ENCODE measurements at places on chromosomes 2 and 18.

- no peak for DNase-seq
Observed at GRCh38 chr2:211049321-211050018, 493.1 kb downstream of the CPS1 start.

- DNase-seq: no peak
Observed at GRCh38 chr18:9221040-9221439, 84.5 kb downstream of the ANKRD12 start.

GRCh38 chr2:38856165-38856564 is 19.6 kb downstream of the DHX57 start:
- no peak for DNase-seq

GRCh38 chr2:102033031-102033749 is 41.4 kb downstream of the IL1R2 start:
- no peak for DNase-seq

GRCh38 chr2:239484571-239485355 is 83.9 kb upstream of the HDAC4 start:
- no peak for DNase-seq

GRCh38 chr2:200484934-200485333 is 24.9 kb downstream of the KCTD18 start:
- no peak for DNase-seq

GRCh38 chr18:77470569-77471413 is 221.1 kb downstream of the GALR1 start:
- no peak for DNase-seq

GRCh38 chr2:15957881-15958713 is 17.7 kb downstream of the MYCN start:
- DNase-seq: peak; percentile 94

- no peak for DNase-seq
Observed at GRCh38 chr2:10944799-10945198, 33.1 kb downstream of the KCNF1 start.

DNA sequence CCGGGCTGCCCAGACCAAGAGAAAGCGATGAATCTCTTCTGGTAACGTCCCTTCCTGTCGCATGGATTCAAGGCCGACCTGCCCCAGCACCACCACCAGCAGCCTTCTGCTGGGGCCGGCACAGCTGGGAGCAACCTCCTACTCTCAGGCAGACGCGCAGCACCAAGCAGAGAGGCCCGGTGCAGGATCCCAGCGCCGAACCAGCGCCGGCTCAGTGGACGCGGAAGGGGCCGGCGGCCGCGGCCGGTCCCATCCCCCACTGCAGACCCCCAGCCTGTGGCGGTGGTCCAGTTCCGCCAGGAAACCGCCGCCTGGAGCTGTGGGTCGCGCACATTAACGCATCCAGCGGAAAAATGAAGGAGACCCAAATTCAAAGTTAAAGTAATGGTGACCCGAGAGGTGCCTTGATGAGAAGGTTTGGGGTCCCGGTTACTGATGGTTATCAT is 525 bp upstream of the MAL start:
- no peak for DNase-seq

DNA sequence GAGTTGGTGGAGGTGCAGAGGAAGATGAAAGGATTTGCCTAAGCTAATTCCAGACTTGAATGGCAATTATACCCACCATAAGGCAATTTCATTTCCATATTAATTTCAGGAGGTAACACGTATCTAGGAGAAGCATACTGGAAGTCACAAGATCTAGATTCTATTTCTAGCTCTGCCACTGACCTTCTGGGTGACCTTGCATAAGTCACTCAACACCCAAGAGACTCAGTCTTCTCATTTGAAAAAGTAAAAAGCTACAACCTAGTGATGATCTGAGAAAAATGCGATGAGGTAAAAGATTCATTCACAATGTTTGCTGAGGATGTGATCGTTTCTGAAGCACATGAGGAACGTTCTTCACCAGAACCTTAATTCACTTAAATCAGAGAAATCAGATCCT is 55.9 kb downstream of the GRB14 start:
- no peak for DNase-seq

DNA sequence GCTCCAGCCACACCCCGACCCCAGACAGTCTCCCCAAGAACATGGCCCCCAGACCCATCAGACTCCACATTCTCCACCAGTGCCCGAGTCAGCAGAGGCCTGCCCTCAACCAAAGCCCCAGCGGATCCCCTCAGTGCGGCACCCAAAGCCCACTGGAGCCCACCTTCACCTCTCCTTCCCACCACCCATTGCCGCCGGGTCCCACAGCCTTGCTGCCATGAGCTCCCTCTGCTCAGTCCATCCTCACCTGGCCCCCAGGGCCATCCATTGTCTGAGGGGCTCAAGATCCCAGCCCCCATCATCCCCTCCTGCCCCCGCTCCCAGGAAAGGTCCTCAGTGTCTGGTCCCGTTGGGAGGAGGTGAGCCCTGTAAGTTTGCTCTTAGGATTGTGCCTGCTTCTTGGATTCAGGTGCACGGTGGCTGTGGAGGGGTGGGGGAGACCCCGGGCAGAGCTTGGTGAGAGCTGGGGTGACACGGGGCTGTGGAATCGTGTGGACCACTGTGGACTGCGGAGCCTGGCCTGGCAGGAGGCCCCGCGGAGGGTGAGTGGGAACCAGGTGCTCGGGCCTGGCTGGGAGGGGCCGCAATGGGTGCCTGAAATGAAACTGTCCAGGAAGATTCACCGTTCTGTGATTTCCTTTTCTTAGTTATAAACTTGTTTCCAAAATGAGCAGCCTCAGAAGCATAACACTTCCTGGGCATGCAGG is 32.7 kb upstream of the GPC1 start:
- DNase-seq: no peak

- no peak for DNase-seq
Observed at GRCh38 chr2:181724662-181725061, 44.3 kb upstream of the NEUROD1 start.

- no peak for DNase-seq
Observed at GRCh38 chr2:151927501-151928221, 99.4 kb upstream of the ARL5A start.

DNA sequence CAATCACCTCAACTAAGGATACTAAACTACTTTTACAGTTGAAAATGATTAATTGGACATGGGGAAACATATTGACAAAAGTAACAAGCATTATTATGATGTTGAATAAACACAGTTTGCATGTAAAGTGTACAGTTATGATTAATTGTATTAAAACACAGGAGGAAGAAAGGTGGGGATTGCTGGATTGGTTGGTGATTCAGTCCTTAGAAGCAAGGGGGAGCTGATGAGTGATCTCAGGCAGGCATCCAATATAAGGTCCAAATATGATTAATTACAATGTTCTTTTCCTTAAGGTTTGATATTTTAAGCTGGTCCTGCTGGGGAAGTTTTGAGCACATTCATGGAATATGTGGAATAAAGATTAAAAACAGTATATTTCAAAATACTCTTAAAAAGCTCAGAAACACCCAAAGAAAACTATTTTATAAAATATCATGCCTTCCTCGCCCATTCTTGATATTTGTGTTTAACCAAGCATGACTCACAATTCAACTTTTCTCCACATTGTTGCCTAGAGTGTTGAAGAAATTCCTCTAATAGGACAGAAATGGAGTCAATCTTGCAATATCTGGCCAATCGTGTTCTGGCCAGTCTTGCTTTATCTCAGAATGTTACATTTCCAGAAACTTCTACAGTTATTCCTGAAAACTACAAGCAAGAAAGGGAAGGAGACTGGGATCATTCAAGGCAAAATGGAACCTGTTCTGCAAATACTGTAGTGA is 268.2 kb downstream of the RPIA start:
- DNase-seq: no peak

DNA sequence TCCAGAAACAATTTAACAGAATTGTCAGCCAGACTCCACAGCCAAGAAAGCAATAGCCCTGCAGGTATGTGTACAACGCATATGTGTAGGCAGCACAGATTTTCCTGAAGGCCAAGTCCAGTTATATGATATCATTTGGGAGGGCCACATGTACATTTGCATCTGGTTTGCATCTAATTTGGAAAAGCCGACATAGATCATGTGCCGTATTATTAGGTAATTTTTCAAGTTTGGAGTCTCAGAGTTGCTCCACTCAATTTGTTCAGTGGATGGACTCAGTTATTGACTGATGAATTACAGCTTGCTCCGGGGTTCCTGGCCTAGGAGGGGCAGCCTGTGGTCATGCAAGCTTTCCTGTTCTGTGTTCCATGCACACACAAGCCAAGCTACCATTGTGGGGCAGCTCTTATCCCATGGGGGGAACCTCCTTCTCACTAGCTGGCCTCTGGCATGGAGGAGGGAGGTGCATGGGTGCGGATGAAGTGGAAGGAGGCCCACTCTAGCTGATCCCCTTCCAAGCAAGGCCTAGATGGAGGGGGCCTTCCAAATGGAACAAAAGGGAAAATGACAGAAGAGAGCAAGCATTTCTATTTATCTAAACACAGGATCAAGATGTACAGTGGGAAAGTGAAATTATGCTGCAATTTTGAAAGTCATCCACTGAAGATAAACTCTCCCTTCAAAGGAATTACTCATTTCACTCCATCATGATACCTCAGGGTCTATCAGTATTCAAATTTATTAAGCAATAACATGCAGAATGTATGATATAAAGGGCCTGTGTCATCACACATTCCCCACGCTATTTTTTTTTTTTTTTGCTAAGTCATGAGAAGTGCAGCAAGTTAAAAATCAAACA is 202.6 kb upstream of the SMAD2 start:
- DNase-seq: no peak

DNA sequence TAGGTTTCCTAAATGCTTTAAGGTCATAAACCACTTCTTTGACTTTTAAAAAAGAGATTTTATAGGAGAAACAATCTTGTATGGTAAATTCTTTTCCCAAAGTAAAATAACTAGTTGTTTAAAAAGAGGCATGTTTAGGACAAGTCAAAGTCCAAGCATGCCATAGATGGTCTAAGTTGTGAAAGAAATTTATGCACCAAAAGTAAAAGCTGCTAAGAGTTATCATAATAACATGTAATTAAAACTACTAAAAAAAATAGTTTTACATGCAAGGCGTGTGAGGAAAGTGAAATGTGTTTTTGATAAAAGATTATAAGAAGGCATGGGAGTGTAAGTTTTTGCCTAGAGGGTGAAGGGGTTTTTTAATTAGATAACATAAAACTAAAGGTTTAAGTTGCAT is 22.5 kb downstream of the FAM210A start:
- no peak for DNase-seq

- DNase-seq: no peak
Observed at GRCh38 chr2:12870692-12871091, 154.0 kb downstream of the TRIB2 start.

GRCh38 chr18:76647322-76647721 is 152.3 kb upstream of the ZNF516 start:
- no peak for DNase-seq

- DNase-seq: no peak
Observed at GRCh38 chr18:39166776-39167175, 1601.2 kb upstream of the CELF4 start.

DNA sequence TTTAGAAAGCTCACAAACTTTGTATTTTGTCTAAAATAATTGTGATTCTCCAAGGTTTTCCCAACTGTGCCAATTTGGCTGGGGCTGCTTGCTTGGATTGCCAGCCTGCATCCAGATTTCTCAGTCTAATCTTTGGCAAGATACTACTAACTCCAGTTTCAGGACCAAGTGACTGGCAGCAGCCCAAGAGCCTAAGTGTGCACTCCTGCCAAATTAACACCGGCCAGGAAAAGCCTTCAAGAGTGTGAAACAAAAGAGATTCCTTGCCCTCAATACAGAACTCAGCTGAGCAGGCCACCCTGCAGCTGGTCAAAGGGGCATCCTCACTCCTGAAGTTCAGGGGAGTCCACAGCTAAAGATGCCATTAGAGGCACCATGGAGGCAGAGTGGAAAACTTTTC is 589.0 kb upstream of the ACVR2A start:
- no peak for DNase-seq

- peak; percentile 27 for DNase-seq
Observed at GRCh38 chr2:9326975-9327374, 96.4 kb downstream of the ITGB1BP1 start.

DNA sequence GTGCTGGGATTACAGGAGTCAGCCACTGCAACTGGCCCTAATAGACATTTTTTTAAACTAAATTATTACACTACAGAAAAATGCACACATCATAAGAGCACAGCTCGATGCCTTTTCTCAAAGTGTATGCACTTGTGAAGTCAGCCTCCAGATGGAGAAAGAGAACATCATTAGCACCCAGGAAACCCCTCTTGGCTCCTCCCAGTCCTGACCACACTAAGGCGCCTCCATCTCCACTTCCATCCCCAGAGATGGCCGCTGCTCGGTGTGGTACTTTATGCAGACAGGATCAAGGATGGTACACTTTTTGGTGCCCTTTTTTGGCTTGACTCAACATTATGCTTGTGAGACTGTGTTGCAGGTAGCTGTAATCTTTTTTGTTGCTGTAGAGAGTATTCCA is 34.8 kb downstream of the RRM2 start:
- DNase-seq: no peak

DNA sequence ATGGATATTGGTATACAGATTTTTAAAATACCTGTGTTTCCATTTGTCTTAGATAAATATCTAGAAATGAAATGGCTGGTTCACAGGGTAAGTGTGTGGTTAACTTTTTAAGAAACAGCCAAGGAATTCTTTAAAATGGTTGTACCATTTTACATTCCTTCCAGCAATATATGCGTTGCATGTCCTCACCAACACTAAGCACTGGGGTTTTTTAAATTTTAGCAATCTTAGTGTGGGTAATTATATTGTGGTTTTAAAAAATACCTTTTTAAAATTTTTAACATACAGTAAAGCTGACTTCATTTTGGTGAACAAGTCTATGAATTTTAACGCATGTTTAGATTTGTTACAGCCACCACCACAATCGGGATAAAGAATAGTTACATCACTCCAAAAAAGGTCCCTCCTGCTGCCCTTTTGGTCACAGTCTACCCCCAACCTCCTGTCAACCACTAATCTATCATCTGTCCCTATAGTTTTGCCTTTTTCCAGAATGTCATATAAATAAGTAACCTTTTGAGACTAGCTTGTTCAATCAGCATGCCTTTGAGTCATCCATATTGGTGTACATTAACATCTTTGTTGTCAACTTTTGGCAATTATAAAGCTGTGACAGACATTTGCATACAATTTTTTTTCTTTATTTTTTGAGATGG is 128.1 kb upstream of the MSTN start:
- no peak for DNase-seq

DNA sequence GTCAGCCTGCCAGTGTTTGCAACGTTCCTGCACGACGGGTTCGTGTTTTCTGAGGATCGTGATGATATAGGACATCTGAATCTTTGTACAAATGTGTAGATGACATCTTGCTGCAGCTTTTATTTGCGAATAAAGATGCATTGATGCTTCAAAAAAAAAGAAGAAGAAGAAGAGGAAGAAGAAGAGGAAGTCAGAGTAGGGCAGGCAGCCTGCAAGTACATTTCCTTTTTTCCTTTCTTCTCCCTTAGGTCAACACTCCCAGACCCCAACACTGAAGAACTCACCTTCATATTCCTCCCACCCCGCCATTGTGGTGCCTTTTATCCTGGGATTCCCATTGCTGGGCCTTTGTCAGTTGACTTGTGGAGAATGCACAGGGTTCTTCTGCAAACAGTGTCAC is 91.5 kb downstream of the FHOD3 start:
- DNase-seq: no peak

- DNase-seq: no peak
Observed at GRCh38 chr2:99697811-99698568, 208.2 kb upstream of the REV1 start.

GRCh38 chr2:136101042-136101441 is 16.9 kb downstream of the CXCR4 start:
- DNase-seq: no peak

All from NT2/D1 (cell line).